ENCODE measurements at places on chromosomes 13 and 19. TPM values are rescaled to one million over a fixed set of nuclear protein-coding genes. Genes with fewer than 3 reads are reported as not detected.
A peak's percentile ranks its signal among the peaks of the same experiment; 100 is the strongest.

GRCh38 chr13:70108356-70109105, at the start of gene KLHL1:
KLHL1 (minus strand) TSS chr13:70108452; CDS start chr13:70107699, 753 bp downstream.
- no peak within 1 kb of the TSS for H3K4me3 ChIP-seq
- no peaks in the 10 kb centered on the region for H3K4me1 ChIP-seq
- no peak for DNase-seq
- no peaks in the 10 kb centered on the region for H3K36me3 ChIP-seq

DNA sequence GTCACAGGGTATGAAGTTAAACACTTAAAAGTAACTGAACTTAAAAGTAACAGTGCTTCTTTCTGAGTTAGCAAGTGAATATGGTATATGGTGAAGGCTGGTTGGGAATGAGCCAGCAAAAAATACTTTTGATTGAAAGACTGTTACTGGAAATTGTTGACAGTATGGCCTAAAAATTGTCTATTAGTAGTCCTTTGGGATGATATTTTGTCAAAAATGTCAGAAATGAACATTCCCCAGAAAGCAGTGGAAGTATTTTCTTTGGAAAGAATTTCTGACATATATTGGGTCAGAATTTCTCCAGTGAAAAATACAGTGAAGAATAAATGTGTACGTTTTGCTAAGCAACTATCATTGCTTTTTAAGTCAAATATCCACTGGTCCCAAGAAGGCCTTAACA, 860.5 kb downstream of the PCDH9 start:
- no peaks in the 10 kb centered on the region for H3K4me1 ChIP-seq
- no peak overlapping the region for H3K27ac ChIP-seq
- no peak for DNase-seq

DNA sequence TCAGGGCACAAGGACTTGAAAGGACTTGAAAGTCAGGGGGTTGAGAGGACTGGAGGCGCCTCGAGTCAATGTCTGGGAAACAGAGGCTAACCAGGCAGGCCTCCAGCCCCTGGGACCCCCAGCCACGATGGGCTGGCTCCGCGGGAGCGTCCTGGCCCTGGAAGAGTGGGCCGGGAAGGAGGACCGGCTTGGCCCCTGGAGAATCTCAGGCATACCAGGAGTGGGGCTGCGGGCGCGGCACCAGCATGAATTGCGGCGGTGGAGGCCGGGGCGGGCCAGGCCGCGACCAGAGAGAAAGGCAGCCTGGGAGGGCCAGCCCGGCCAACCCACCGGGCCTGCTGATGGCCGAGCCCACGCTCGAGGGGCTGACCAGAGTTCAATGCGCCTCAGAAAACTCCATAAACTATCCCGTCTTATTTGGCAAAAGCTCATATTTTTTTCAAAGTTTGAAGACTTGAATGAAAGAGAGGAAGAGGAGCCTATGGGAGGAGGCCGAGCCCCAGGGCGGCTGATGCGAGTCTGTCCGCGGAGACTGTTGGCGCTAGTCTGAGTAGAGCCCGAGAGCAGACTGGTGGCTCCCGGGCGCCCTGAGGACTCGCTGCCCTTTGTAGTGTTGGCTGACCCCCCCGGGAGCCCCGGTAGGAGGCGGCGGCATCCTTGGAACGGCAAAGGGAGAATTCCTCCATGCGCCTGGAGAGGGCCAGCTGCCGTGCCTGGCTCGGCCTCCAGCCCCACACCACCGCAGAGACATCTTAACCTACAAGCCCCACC, 68.0 kb downstream of the MLLT1 start:
- no peak for DNase-seq
- no peaks in the 10 kb centered on the region for H3K36me3 ChIP-seq
- no peaks in the 10 kb centered on the region for H3K4me1 ChIP-seq
- no peak overlapping the region for H3K27ac ChIP-seq
- no peak overlapping the region for H3K4me3 ChIP-seq
- no peaks in the 10 kb centered on the region for H3K27me3 ChIP-seq

- H3K27me3 ChIP-seq: no peaks in the 10 kb centered on the region
- no peaks in the 10 kb centered on the region for H3K36me3 ChIP-seq
- no peak overlapping the region for H3K4me3 ChIP-seq
- no peaks in the 10 kb centered on the region for H3K4me1 ChIP-seq
- no peak overlapping the region for H3K27ac ChIP-seq
Observed at GRCh38 chr13:92315265-92315664, 911.3 kb upstream of the GPC6 start.

GRCh38 chr13:72127031-72127430, 260.0 kb upstream of the DACH1 start:
- DNase-seq: peak; percentile 0
- no peaks in the 10 kb centered on the region for H3K4me1 ChIP-seq
- H3K36me3 ChIP-seq: no peaks in the 10 kb centered on the region
- no peak overlapping the region for H3K27ac ChIP-seq
- no peak overlapping the region for H3K4me3 ChIP-seq
- no peaks in the 10 kb centered on the region for H3K27me3 ChIP-seq

- H3K27ac ChIP-seq: no peak overlapping the region
- H3K27me3 ChIP-seq: 0 out of 2 replicates have a peak, but pooled peaks cover 3% of the 10 kb centered on the region
- H3K36me3 ChIP-seq: no peaks in the 10 kb centered on the region
- peaks cover 11% of the 10 kb centered on the region for H3K4me1 ChIP-seq
- no peak for DNase-seq
Observed at GRCh38 chr19:35292421-35293362, 731 bp downstream of the MAG start.

- no peak for DNase-seq
- no peaks in the 10 kb centered on the region for H3K27me3 ChIP-seq
- peaks cover 27% of the 10 kb centered on the region for H3K4me1 ChIP-seq
- H3K4me3 ChIP-seq: no peak overlapping the region
Observed at GRCh38 chr13:95601216-95601615, 43.3 kb downstream of the DZIP1 start.

DNA sequence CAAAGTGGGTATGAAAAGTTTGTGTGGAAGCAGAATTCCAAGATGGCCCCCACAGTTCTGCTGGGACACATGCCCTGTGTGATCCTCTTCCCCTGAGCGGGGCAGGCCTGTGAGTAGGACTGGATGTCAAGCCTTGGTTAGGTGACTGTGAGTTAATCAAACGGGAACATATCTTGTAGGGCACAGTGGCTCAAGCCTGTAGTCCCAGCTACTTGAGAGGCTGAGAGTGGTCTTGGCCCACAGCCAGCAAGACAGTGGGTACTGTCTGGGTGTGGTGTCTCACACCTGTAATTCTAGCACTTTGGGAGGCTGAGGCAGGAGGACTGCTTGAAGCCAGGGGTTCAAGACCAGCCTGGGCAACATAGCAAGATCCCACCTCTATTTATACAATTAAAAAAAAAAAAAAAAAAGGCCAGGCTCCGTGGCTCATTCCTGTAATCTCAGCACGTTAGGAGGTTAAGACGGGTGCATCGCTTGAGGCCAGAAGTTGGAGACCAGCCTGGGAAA, 6.4 kb downstream of the ZNF653 start:
- no peaks in the 10 kb centered on the region for H3K27me3 ChIP-seq
- no peak overlapping the region for H3K27ac ChIP-seq
- H3K4me1 ChIP-seq: peaks cover under 1% of the 10 kb centered on the region
- H3K36me3 ChIP-seq: no peaks in the 10 kb centered on the region

DNA sequence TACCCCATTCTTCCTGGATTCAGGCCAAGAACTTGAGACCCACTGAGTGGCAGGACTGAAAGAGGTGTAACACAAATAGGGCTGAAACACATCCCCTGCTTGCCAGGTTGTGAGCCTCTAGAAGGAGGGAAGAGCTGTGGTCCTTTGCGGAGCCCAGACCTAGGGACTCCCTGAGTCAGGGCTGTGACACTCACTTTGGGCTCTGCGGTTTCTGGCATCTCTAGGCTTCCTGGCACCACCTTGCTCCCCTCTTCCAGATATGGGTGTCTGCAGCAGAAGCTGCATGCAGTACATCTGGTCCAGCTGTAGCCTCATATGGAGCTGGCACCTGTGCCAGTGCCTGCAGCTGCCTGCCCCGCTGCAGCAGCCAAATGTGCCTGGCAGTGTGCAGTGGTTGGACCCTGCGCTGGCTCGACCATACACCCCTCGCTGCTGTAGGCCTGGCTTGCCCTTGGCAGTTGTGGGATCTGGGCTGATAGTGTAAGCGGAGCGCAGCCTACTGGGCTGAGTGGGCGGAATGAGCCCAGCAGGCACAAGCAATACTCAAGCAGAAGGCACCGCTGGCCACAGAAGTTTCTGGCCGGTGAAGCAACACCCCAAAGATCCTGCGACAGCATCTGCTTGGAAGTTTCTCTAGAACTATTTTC, 290.4 kb downstream of the SLITRK6 start:
- no peaks in the 10 kb centered on the region for H3K36me3 ChIP-seq
- H3K4me1 ChIP-seq: 0 out of 2 replicates have a peak, but pooled peaks cover 4% of the 10 kb centered on the region
- no peaks in the 10 kb centered on the region for H3K27me3 ChIP-seq
- no peak for DNase-seq
- no peak overlapping the region for H3K4me3 ChIP-seq

DNA sequence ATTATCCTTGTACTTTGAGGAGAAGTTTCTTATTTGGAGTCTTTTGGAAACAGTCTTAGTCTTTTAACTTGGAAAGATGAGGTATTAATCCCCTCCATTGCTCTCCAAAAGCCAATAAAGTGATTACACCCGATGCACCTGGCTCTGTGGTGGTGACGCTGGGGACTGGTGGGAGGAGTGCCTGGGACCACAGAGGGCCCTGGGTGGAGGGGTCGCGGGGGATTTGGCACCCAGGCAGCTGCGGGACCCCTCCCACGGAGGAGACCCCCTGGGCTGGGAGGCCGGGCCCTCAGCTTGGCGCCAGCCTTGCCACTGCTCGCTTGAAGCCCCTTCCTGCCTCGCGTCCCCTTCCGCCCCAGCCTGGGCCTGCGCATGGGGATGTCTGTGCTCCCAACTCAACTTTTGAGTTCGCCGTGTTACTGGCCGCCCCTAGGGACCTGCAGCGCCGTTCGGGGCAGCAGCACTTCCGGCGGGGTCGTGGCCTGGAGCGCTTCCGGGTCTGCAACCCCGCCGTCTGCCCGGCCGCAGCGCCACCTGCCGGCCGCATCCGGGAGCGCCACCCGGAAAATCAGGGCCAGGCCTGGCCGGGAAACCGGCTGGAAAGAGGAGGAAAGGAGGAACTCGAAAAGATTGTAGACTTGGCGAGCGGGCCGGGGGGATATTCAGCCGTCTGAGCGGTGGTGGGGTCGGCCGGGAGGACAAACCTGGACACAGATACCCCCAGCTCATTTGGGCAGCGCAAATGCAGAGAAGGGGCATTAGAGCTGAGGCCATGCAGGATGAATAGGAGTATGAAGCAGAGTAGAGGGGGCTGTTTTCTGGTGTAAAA, 8.4 kb downstream of the PEAK3 start:
- peak overlapping the region; percentile 50 for H3K4me3 ChIP-seq
- peak; percentile 66 for DNase-seq
- H3K27ac ChIP-seq: 0 out of 2 replicates have a peak overlapping the region, but pooled peaks have one; percentile 34
- peaks cover 15% of the 10 kb centered on the region for H3K4me1 ChIP-seq
- no peaks in the 10 kb centered on the region for H3K27me3 ChIP-seq
- peaks cover 6% of the 10 kb centered on the region for H3K36me3 ChIP-seq

- peaks cover 17% of the 10 kb centered on the region for H3K27me3 ChIP-seq
- no peaks in the 10 kb centered on the region for H3K36me3 ChIP-seq
- no peak for DNase-seq
- H3K27ac ChIP-seq: no peak overlapping the region
- no peak overlapping the region for H3K4me3 ChIP-seq
Observed at GRCh38 chr19:7657131-7657751, 11.6 kb upstream of the RETN start.

GRCh38 chr19:44308011-44308410, 3.2 kb upstream of the ZNF235 start:
- H3K27me3 ChIP-seq: no peaks in the 10 kb centered on the region
- no peak overlapping the region for H3K27ac ChIP-seq
- H3K4me3 ChIP-seq: no peak overlapping the region
- no peak for DNase-seq

DNA sequence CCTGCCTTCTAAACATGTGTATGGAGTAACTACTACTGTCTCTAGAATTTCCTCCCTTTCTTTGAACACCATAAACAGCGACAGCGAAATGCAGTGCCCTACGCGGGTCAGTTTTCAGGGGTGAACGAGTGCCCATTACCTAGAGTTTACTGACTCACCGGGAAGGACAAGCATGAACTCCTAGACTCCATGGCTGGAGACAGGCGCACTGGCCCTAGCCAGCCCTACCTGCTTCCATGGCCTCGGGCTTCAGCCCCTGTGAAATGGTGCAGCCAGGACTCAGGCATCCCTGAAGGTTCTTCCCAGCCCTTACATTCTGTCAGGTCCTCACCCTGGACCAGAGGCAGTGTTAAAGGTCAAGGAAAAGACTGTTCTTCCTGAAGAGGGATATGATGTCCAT, 8.5 kb downstream of the RANBP3 start:
- no peak overlapping the region for H3K27ac ChIP-seq
- no peaks in the 10 kb centered on the region for H3K27me3 ChIP-seq
- no peak overlapping the region for H3K4me3 ChIP-seq
- H3K4me1 ChIP-seq: no peaks in the 10 kb centered on the region
- DNase-seq: no peak

- no peak overlapping the region for H3K27ac ChIP-seq
- DNase-seq: no peak
- H3K36me3 ChIP-seq: peaks cover 60% of the 10 kb centered on the region
- H3K4me1 ChIP-seq: no peaks in the 10 kb centered on the region
- H3K27me3 ChIP-seq: no peaks in the 10 kb centered on the region
Observed at GRCh38 chr13:113500530-113501265, 10.2 kb upstream of the DCUN1D2 start.

- H3K36me3 ChIP-seq: no peaks in the 10 kb centered on the region
- H3K4me1 ChIP-seq: no peaks in the 10 kb centered on the region
- no peaks in the 10 kb centered on the region for H3K27me3 ChIP-seq
- H3K4me3 ChIP-seq: no peak overlapping the region
Observed at GRCh38 chr19:40632311-40633036, 31.3 kb downstream of the LTBP4 start.

- no peaks in the 10 kb centered on the region for H3K27me3 ChIP-seq
- no peak overlapping the region for H3K4me3 ChIP-seq
- no peaks in the 10 kb centered on the region for H3K4me1 ChIP-seq
Observed at GRCh38 chr13:53159431-53159830, 130.8 kb downstream of the OLFM4 start.

GRCh38 chr13:40363653-40364052, 302.8 kb downstream of the FOXO1 start:
- no peak overlapping the region for H3K4me3 ChIP-seq
- no peaks in the 10 kb centered on the region for H3K27me3 ChIP-seq
- H3K36me3 ChIP-seq: no peaks in the 10 kb centered on the region
- H3K27ac ChIP-seq: no peak overlapping the region

The ABCC4 gene
- total RNA-seq: 17.0 TPM

The IRGC gene
- total RNA-seq: not detected

The ANGPTL8 gene
- not detected for total RNA-seq

The TUBA3C gene
- total RNA-seq: not detected

The NKPD1 gene
- 0.37 TPM for total RNA-seq

The INSL3 gene
- 4.0 TPM for total RNA-seq

The ZNF729 gene
- total RNA-seq: not detected

The ZNF45 gene
- total RNA-seq: 10.3 TPM

The BCAM gene
- 146 TPM for total RNA-seq

Measured in PC-9 (cell line).